ENCODE measurements at places on chromosomes 1 and 21.

DNA sequence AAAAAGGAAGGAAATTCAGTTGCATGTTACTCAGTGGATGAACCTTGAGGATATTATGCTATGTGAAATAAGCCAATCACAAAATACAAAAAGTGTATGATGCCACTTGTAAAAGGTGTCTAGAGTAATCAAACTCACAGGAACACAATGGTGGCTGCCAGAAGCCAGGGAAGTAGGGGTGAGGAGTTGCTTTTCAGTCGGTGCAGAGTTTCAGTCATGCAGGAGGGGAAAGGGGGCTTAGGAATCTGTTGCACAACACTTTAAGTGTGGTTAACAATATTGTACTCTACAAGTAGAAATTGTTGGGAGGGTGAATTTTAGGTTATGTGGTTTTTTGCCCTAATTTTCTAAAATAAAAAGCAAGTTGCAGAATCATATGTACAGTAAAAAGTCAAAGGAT lies 184.2 kb upstream of the RAB4A start:
- no peak for DNase-seq

DNA sequence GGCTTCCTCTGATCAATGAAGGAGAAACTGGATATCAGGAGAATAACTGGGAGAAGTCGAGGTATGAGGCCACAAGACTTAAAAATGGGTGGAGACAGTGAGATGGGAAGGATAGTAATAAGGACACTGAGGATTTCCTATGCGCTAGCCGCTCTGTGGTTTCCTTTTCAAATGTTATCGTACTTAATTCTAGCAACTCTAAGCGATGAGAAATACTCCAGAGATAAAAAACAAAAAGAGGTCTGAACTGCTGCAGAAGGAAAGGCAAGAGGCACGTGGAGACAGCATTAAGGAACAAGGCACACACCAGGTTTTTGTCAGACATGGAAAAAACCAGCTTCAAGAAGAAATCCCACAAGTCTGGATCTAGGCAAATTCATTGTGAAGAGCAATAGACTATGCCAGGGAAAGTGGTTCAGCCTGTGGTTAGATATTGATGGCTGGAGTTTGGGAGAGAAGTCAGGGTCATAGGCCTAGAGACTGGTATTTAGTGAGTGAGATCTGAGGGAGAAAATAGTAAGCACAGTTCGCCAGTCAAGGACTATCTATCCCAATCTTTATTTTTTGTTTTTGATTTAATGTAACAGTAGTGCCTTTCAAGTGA lies 5.3 kb downstream of the CLCA2 start:
- DNase-seq, result no peak

- DNase-seq, result no peak
Measured at GRCh38 chr21:37380349-37381323, 14.1 kb downstream of the DYRK1A start.

DNA sequence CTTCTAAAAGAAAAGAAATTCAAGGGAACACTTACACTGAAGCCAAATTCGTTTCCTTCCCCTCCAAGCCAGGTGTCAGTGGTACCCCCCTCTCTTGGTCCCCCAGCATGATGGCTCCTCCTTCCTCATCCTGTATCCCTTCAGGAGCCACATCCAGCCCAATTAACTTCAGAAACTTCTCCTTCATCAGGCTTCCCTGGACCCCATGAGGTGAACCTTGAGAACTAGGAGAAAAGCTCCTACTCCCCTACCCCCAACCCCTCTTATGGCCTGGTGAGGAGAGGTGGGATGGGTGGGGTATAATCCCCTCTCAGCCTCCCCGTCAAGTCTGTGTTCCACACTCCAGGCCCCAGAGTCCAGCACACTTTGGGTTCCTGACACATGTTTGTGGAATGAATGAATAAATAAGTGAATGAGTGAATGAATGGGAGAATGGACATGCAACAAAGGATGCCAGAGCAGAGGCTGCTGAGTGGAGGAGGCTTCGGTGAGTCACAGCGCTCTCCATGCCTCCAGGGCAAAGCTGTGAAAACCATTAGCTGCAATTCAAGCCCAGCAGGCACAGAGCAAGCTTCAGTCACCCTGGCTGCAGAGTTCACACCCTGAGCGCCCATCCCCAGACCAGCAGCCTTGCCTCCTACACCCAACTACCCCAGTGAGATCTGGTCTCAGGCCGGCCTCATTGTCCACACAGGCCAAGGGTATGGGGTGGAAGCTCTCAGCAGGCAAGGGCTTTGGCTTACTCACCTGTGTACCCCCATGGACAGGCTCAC lies 43.8 kb downstream of the BATF3 start:
- DNase-seq, result no peak

GRCh38 chr1:228347181-228347580 lies 59.5 kb downstream of the TRIM11 start:
- DNase-seq, result peak; percentile 8

- no peak for DNase-seq
Measured at GRCh38 chr21:39084979-39085729, 98.1 kb downstream of the PSMG1 start.

DNA sequence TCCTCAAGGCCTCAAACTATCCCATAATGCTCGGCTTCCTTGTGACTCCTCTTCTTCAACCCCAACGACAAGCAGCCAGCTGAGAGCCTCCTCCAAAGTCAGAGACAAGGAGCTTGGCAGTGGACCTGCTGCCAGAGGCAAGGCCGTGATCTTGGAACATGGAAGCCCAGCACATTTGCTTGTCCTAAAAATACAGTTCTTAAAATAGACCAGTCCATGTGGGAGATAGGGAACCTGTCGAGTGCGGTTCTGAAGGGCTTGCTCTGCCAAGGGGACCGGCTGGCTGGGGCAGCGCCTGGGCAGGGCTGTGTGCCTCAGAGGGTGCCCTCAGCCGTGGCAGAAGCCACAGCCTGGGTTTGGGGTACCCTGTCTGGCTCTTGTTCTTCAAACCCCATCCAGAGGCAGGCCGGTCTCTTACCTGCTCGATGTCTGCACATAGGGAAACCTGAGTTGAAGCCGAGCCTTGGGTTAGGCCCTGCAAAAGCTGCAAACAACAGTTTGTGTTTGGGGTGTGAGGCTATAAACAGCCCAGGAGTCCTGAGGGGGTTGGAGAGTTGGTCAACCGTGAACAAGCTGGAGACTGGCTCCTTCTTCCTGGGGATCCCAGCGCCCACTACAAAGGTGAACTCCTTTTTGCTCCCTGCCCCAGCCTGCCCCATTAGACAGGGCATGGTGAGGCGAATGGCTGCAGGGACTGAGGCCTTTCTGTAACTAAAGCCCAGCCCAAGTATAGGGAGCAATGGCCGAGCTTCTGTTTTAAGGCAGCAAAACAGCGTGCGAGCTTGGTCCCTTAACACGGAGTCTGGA lies 228.8 kb downstream of the CAMTA1 start:
- DNase-seq, result no peak

- DNase-seq, result no peak
Measured at GRCh38 chr1:1094981-1095380, 20.9 kb upstream of the RNF223 start.

- DNase-seq, result no peak
Measured at GRCh38 chr1:175364424-175365076, 172.0 kb upstream of the KIAA0040 start.

- no peak for DNase-seq
Measured at GRCh38 chr1:14181191-14181795, 417.2 kb upstream of the KAZN start.

- DNase-seq, result no peak
Measured at GRCh38 chr21:39184050-39184980, 1.1 kb upstream of the PSMG1 start.

DNA sequence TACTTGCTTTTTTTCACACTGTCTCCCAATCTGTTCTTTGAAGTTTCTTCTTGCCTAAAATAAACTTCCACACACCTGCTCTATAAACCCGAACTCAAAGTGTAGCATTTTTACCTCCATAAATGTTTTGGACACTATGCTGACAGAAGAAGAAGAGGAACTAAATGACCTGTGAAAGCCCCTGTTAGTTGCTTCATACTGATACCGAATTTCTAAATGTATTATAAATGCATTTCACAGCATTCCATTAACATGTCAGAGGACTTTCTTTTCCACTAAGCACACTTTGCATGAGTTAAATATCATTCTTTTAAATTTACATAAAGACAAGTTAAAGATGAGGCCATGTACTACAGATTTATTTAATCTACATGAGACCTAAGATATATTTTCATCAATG lies 281.0 kb downstream of the SMYD3 start:
- DNase-seq, result no peak

DNA sequence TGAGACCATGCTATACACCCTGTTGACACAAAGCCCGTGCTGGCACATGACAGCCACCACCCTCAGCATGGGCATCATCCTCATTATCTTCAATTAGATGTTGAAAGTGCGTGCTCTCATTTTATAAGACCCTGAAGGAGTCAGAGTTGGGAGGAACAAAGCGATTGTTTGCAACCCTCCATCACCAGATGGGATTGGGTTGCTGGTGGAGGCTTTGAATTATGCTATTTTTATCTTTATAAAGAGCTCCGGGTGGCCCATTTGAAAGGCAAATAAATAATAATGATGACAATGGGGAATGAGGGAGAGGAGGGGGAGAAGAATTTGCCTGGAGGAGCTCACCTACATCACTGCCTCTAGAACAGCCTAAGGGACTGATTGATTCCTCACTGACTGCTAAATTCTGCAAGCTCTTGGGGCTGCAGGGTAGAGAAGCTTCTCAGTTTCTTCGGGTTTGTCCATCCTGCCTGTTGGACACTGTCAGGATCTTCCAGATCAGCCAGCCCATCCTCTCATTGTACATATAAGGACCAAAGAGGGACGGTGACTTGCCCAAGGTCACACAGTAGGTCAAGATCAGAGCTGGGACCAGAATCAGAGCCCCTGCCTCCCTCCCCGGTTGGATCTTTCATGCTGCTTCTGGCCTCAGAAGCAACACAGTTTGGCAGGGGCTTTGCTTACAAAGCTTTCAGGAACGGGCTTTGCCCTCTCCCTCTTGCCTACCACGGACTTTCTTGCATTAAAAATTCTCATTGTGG lies 130.9 kb upstream of the ZBTB40 start:
- no peak for DNase-seq

DNA sequence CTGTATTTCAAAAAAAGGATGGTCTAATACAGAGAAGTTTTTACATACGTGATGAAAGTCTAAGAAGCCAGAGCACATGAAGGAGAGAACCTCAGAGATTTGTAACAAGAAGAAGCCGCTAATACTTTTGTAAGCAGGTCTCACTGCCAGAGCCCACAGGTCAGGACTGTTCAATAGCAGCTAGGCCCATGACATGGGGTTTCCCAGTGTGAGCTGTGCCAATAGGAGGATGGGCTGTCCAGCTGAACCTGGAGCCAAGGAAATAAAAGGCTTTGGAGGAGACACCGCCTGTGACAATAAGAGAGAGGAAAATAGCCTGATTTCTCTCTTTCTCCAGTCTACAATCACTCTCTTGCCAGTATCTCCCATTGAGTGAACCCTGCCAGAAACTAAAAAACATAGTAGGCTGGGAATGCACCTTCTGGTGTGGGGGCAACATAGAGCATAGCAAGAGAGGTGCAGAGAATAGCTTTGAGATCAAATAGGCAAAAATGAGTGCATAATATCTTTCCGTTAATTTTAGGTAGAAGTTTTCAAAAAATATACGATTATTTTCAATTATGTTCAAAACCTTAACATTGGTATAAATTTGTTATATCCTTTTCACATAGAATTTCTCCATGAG lies 360.3 kb downstream of the NEGR1 start:
- DNase-seq, result no peak

GRCh38 chr21:41425954-41426675 lies at the start of gene MX1:
TSS of gene MX1 (plus strand) at chr21:41426239. CDS start at chr21:41432071, 5,832 bp downstream.
- peak; percentile 53 for DNase-seq

DNA sequence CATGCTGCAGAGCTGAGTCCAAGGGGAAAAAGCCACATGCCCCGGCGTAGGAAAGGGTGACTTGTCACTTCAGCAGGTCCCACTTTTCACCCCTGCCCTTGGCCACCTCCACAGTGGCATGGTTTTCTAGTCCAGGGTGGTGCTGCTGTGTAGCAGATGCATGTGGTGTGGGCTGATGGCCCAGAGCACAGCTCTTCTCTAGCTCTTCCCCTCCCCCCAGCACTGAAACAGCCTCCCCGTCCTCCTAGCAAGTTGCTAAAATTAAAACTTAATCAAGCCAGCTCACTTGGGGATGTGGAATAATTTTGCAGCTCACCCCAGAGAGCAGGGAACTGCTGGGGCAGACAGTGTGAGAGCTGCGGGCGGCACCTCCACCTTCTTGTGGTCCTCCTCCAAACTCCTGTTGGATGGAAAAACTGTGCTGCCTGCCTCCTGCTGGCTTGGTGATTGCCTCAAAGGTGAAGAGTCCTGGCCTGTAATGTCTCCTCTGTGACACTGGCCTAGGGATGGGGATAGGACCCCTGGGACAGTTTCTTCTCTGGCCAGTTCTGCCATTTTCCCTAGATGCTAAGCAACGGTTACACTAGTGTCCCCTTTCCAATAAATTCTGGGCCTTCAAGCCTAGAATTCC lies 91.6 kb downstream of the RNF220 start:
- DNase-seq, result no peak

GRCh38 chr1:182863940-182864339 lies 24.8 kb downstream of the DHX9 start:
- DNase-seq, result no peak

- no peak for DNase-seq
Measured at GRCh38 chr1:171247501-171247900, 793 bp upstream of the FMO1 start.

GRCh38 chr1:9169601-9170137 lies 40.8 kb upstream of the GPR157 start:
- DNase-seq, result no peak

GRCh38 chr1:155941845-155942531 lies 550 bp downstream of the RXFP4 start:
- no peak for DNase-seq

DNA sequence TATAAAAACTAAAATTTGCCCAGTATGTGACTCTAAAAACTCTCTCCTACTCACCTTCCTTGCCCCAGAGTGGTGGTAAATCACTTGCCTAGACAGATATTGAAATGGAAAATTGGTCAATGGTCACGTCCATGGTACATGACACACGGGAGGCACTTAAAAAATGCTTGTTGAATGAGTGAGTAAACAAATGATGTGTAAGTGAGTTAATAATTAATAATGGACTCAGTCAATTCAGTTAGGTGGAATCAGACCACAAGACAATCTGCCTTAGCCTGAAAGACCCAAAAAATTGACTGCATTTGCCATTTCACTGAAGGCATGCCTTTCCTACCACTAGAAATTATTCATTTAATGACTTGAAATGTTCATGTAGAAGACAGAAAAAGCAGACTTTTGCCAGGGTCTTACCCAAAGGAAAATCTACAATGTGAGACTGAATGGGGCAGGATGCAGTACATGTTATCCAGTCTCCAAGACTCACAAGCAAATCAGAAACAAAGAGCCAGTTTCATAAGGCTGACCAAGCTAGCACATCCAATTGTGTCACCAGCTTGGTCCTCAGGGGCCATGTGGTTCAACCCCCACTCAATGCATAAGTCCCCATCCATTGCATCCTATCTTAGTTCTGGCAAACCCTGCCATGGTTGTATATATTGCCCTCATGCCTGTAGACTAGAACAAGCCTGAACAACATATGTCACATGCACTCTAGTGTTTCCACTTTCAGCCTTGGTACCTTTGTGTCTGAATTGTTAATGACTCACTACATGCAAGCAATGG lies 73.6 kb downstream of the TBX15 start:
- no peak for DNase-seq

Data from 8988T (cell line).